ENCODE measurements at places on chromosomes 7 and 10.

GRCh38 chr7:129719980-129720732 lies 108.6 kb downstream of the NRF1 start:
- no peak for DNase-seq

DNA sequence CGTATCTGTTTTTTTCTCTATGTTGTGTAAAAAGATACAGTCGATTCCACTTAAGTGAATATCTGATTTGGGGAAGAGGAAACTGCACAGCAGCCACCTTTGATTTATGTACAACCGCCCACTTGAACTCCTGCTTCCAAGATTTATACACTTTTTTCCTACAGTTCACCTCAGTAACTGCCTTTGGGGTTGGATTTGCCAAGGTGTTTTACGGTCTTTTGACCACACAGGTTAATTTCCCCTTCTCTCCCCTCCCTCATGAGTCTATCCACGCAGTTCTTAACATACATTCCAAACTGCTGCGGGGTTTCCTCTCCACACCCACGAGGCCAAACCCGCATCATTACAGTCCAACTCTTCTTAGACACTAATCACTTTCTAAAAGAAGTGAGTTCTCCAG lies 277.0 kb downstream of the USP6NL start:
- DNase-seq, result no peak

GRCh38 chr7:151631570-151631952 lies 111.9 kb upstream of the RHEB start:
- no peak for DNase-seq

- no peak for DNase-seq
These were observed 146.1 kb downstream of the MAGI2 start for GRCh38 chr7:79307376-79307775.

- DNase-seq, result no peak
These were observed 548.0 kb downstream of the CCSER2 start for GRCh38 chr10:84876116-84876999.

DNA sequence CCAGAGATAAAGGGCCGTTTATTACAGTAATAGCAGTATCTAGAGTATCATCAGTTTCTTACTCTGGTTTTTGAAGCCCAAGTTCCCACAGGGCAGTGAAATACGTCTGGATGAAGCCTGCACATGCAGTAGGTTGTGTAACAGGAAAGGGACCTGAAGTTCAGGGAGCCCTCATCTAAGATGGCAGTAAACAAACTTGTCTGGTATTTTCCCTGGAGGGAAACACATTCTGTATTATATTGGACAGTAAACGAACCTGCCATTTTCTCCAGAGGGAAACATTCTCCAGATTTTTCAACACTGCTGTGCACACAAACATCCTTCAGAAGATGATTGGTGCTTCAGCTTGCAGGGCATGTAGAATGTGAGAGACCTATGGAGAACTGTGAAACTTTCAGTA lies 189.9 kb downstream of the TFEC start:
- DNase-seq, result no peak

DNA sequence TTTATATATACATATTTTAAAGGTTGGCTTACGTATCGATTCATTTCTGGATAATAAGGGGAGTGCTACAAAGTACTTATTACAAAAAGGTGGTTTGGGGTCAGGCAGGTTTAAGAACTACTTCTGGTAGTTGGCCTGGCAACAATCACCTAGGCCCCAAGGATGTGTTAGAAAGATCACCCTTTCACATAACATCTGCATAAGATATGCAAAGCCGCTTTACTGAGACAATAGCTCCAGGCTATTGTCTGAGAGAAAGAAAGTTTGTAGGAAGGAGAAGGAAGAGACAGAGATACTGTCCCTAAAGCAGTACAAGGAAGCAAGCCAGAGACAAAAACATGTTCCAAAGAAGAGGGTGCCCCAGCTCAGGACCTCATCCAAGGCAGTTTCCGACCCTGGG lies 6.2 kb downstream of the PAXIP1 start:
- DNase-seq, result no peak

DNA sequence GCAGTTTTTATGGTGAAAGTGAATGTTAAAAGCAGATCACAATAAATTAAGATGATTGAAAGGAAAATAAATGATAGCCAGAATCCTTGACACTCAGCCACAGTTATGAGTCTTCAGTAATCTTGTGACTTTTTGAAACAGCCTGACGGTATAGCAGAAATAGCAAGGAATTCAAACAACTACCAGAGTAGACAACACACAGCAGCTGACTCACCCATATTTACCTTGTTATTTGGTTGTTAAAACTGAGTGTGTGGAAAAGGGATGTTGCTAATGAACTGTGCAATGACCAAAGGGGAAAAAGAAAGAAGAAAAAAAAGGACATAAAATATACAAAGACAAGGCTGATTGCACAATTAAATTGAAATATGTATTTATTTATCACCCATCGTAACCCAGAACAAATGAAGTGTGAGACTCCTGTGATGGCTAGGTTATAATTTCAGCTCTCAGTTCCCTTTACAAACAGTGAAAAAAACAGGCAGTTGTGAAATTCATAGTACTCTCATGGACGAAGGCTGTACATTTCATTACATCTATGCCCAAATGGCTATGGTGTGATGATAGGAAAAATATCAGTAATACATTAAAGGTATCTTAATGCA lies 1023.0 kb upstream of the SORCS1 start:
- no peak for DNase-seq

- no peak for DNase-seq
These were observed 22.3 kb upstream of the CAMK1D start for GRCh38 chr10:12327074-12327473.

DNA sequence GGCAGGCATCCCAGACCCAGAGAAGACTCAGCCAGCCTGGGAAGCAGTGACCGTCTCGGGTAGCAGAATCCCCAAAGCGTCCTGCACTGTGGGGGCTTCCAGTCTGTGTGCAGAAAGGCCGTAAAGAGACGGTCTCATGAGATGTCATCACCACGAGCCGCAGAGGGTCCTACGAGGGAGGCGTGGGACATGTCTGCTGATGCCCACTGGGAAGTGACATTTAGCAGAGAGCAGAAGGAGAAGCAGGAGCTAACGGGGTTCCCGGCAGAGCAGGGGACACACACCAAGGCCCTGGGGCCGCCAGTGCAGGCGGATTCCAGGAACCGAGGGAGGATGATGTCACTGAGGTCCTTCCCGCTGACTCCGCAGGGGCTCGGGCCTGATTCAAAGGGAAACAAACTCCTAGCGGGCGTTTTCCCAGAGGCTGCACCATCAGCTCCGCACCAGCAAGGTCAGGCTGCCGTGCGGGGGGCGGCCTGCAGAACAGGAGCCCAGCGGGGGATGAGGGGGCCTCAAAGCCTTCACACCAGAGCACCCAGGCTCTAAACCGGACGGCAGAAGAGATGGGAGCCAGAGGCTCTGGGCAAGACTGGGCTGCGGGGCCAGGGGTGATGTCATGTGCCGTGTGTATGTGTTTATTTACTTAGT lies 85.4 kb upstream of the PDGFA start:
- DNase-seq, result no peak

- DNase-seq, result no peak
These were observed 337.6 kb upstream of the SEMA3A start for GRCh38 chr7:84532196-84532595.

- DNase-seq, result no peak
These were observed 7.8 kb upstream of the UBE2D1 start for GRCh38 chr10:58326967-58327381.

DNA sequence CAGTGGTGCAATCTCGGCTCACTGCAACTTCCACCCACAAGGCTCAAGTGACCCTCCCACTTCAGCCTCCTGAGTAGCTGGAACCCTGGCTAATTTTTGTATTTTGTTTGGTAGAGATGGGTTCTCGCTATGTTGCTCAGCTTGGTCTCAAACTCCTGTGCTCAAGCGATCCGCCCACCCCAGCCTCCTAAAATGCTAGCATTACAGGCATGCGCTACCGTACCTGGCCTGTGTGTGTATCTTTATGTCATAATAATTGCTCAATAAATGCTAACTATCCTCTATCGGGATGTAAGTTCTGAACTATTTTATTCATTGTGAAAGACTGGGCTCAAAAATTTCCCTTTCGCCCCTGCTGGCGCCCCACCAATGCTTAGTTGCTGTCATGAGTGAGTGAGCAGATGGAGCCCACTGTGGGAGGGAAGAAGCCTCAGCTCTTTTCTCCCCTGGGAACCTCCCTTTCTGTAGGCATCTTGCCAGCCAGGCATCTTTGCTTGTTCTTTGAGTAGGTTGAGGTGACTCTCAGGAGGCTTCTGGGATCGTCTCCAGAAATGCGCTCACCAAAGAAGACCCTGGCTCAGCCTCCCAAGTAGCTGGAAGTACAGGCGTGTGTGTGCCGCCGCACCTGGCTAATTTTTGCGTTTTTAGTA lies 38.3 kb downstream of the CAMK1D start:
- no peak for DNase-seq

GRCh38 chr7:148911626-148912025 lies 27.5 kb upstream of the EZH2 start:
- no peak for DNase-seq

GRCh38 chr10:35922876-35923600 lies 280.9 kb upstream of the FZD8 start:
- no peak for DNase-seq

DNA sequence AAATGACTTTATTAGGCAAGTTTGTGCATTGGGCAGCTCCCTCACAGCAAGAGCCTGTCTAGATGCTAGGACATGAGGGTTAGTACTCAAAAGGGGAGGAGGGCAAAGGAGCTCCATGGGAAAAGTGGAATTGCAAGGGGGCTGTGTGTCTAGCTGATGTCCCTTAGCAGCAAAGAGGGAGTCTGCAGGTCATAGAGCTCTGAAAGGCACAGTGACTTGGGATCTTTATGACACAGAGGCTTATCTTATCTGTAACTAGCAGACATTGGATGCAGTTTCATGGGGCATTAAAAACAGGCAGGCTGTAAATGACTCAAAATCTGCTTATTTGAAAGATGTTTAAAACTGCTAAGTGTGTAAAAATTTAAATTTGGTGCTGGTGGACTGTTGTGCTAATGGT lies 556.2 kb upstream of the FZD8 start:
- no peak for DNase-seq

- DNase-seq, result no peak
These were observed 23.1 kb downstream of the ZCCHC24 start for GRCh38 chr10:79422178-79422892.

GRCh38 chr7:128703609-128704241 lies 31.6 kb downstream of the GARIN1A start:
- DNase-seq, result no peak

DNA sequence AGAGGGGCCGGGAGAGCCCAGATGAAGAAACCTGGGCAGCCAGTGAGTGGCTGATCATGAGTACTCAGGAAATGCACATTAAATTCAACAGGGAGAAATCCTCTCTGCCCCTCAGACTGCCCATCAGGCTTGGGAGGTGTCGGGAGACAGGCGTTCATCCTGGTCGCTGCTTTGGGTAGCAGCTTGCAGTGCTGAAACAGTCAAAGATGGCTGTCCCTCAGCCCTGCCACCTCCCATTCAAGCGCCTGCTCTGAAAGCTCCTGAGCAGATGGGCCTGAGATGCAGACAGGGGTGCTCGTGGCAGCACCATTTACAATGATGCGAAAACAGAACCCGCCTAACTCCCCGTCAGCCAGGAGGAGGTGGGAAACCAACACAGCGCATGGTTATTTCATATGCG lies 3.6 kb upstream of the JAKMIP3 start:
- DNase-seq, result no peak

DNA sequence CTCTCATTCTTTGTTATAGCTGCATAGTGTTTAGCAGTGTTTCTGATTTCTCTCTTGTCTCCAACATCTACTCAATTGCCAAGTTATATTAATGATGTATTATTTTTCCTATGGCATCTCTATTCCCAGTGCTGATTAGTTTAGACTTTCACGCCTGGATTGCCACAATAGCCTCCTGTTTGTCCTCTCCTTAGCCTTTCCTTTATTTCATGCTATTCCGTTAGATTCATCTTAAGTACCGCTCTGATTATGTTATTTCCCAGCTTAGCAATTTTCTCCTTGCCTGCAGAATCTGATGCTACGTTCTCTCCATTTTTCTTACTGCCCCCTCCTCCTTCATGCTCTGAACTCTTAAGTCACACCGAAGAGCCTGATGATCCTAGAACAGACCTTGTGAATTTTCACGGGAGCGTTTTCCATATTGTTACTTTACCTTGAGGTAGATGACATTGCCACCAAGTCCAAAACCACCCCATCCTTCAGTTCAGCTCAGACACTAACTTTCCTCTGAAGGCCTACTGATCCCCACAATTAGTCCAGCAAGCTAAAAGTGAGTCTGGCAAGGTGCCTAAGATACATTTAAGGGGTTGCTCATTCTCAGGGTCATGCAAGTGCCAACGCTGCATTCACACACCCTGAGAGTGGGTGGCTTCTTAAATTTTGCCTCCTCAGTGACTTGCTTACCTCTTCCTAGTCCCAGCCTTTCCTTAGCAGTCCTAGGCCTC lies 6.6 kb upstream of the NRF1 start:
- DNase-seq, result no peak

- DNase-seq, result no peak
These were observed 406.5 kb downstream of the SUGCT start for GRCh38 chr7:40541336-40541735.

- DNase-seq, result no peak
These were observed 102.0 kb upstream of the TBX20 start for GRCh38 chr7:35355911-35356310.

DNA sequence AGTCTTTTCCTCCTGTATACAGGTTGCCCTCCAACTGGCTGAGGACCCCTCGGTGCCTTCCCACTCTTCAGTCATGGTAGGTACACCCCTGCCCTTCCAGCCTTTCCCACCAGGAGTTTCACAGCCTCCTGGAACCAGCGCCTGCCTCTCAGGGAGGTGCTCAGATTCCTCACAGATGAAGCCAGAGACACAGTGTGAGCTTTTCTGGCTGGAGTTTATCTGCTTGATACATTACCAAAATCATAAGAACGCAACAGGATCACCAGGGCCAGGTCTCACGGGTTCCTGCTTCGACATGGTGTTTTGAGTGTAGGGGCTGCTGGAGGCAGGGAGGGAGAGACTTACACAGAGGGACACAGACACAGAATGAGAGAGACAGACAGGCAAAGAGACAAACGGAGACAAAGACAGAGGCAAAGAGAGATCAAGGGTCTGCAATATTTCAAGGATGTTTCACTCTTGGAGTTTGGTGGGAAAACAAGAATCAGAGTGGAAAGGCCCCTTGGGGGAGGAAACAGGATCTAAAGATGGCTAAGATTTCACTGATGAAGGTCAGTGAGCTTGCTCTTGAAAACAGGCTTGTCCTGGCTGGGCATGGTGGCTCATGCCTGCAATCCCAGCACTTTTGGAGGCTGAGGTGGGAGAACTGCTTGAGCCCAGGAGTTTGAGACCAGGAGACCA lies 6.5 kb upstream of the INMT start:
- no peak for DNase-seq
